ENCODE measurements at places on chromosomes 7 and 10.

DNA sequence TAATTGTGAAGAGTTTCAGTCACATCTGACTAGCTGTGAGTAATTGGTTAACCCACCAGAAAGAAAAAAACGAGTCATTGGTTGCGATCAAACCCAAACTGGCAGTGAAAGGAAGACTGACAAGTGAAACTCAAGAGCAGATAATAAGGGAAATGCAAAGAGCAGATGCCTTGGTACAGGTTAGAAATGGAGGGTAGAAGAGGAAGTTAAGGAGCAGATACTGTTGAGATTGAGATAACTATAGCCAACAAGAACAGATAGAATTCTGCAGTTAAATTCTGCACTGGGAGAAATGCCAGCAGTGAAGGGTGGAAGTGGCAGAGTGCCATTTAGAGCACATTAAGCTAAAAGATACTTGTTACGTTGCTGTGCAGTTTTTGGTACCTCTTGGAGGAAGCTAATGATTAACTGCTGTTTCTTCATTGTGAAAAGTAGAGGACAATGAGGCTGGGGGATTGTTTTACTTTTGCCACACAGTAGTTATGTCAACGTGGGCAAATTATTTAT lies 65.8 kb downstream of the CDK13 start:
- DNase-seq: peak; percentile 49

DNA sequence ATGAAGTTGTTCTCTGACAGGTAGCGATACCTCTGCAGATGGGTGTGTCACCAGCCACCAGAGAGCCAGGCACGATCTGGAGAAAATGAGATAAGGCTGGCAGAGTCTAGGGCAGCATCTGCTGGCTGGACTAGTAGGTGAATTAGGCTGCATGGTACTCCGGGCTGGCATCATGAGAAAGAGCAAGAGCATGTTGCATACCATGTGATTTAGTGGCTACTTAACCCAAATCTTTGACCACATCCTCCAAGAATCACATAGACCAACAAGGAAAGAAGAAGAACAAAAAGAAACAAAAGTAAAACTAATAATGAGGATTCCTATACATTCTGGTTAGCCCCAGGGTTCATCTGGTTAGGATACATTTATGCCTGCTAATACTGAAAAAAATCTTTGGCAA lies 23.4 kb upstream of the FAM170B start:
- DNase-seq: no peak

DNA sequence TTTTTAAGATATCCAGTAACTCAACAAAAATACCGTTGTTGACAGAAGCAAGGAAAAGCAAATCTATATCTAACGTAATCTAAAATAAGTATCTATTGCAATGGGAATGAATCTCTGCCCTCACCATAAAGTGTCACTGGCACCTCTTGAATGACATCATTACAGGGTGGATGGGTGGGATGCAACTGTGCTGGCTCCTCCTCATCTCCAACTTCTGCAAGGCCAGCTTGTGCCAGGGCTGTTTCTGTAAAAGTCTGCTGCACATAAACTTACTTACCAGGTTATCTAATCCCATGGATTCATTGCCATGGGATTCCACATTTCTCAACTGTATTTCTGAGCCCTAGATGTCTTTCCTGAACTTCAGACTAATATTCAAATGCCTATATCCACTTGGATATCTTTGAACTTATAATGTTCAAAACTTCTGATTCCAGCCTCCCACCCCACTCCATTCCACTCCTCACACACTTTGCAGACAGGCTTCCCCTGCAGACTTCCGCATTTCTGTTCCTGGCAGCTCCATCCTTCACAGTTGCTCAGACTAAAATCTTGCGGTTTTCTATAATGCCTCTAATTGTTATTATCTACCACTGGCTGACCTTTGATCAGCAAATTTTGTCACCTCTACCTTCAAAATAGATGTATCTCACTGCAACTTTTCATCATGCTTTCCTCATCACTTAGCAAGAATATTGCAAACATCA lies 10.7 kb downstream of the FGL2 start:
- DNase-seq: no peak

GRCh38 chr10:62087329-62087728 lies 181.3 kb downstream of the RTKN2 start:
- no peak for DNase-seq

DNA sequence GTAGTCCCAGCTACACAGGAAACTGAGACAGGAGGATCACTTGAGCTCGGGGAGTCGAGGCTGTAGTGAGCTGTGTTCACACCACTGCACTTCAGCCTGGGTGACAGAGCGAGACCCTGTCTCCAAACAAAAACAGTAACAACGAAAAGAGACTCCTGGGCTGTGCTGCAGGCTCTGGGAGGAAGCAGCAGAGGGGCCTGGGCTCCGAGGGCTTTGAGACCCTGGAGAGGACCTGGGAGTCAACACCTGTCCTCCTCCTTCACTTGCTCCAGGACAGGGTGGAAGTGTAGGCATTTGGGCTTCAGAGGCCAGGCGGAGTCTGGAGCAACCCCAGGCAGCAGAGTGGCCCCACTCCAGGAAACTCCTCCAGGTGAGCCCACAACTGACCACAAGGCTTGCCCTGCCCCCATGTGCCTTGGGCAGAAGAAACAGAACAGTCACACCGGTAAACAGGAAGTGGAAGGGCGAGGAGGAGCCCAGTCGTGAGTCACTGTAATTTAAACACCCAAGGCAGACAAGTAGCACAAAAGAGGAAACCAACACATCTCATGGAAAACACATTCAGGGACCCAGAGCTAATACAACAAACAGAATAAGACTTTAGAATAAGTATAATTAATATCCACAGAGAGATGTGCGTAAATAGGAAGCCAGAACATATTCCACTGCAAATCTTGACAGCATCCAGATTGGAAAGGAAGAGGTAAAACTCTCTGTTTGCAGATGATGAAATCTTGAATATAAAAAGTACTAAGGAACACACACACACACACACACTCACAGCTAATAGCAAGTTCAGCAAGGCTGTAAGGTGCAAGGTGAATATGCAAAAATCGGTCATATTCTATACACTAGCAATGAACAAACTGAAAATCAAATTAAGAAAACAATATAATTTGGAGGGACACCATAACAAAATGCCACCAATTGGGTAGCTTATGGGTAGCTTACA lies 20.5 kb upstream of the RASGEF1A start:
- no peak for DNase-seq

- DNase-seq: no peak
Measured at GRCh38 chr7:125396466-125397151, 467.0 kb upstream of the POT1 start.

DNA sequence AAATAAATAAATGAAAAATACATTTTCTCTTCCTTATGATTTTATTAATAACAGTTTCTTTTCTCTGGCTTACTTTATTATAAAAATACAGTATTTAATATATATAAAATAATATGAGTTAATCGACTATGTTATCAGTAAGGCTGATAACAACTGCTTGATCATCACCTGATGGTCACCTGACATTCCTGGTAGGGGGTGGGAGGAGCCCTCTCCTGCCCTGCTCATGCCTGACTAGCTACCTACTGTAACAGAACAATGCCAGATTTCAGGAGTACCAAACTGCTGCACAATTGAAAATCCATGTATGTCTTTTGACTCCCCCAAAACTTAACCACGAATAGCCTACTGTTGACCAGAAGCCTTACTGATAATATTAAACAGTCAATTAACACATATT lies 1.3 kb upstream of the APBB1IP start:
- no peak for DNase-seq

DNA sequence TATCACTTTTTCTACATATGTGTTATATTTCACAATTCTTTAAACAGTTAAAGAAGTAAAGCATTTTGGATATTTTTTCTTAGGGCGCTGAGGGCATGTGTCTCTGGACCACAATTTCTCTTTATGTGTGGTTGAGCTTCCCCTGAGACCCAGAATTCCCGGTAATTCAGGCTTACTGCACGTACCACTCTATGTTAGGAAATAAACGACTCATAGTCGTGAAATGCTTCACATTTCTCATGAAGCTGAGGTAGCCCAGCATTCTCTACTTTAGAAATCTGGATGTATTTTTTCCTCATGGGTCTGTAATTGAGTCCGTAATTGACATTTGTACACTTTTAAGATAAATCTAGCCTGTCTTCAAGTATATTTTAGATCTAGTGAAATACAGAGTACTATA lies 170.6 kb downstream of the FZD1 start:
- DNase-seq: peak; percentile 50

DNA sequence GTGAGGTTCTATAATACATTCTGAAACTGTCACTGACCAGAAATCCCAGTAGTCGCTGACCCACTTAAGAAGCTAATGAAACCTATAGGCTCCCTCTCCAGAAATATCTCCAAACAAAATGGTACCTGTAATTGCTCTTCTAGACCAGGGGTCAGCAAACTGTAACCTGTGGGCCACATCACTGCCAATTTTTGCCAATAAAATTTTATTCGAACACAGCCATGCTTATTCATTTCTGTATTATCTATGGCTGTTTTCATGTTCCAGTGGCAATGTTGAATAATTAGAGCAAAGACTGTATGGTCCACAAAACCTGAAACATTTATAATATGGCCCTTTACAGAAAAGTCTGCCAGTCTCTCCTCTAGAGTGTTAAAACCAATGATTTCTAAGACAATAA lies 37.2 kb upstream of the SVIL start:
- no peak for DNase-seq

DNA sequence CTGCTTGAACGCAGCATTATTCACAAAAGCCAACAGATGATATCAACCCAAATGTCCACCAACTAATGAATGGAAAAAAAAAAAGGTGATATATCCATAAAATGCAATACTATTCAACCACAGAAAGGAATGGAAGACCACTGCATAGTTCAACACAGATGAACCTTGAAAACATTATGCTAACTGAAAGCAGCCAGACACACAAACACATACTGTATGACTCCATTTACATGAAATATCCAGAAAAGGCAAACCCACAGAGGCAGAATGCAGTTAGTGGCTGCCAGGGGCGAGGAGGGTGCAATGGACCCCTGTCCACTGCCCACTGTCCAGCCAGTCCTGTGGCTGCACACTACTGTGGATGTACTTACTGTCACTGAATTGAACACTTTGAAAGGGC lies 36.6 kb downstream of the KIAA1549 start:
- DNase-seq: no peak

GRCh38 chr7:155305231-155305904 lies 7.7 kb downstream of the INSIG1 start:
- DNase-seq: no peak

DNA sequence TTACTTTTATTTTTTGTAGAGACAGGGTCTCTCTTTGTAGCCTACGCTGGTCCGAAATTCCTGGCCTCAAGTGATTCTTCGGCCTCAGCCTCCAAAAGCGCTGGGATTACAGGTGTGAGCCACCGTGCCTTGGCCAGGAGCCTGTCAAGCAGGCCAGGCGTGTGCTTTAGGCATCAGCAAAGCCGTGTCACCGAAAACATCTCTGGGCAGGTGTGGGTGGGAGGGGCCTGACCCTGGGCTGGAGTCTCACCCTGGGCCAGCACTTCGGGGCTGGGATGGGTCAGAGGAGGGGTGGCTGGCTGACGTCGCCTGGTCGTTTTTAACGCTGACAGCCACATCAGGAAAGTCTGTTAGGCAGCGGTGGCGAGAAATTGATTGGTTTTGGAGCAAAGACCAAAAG lies 80.9 kb downstream of the UNCX start:
- DNase-seq: no peak

DNA sequence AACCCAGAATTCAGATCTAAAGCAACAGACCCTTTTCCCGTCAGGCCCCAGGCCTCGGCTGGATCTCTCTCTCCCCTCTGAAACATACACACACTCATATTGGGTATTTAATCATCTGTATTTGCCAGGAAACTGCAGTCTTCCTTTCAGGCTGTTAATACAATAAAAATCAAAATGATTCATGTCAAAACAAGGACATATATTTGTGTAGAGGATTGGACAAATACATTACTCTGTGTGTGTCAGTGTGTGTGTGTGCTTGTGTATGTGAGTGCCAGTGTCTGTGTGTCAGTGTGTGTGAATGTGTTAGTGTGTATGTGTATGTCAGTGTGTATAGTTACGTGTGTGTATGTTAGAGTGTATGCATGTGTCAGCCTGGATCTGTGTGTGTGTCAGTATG lies 90.8 kb downstream of the JCAD start:
- no peak for DNase-seq

DNA sequence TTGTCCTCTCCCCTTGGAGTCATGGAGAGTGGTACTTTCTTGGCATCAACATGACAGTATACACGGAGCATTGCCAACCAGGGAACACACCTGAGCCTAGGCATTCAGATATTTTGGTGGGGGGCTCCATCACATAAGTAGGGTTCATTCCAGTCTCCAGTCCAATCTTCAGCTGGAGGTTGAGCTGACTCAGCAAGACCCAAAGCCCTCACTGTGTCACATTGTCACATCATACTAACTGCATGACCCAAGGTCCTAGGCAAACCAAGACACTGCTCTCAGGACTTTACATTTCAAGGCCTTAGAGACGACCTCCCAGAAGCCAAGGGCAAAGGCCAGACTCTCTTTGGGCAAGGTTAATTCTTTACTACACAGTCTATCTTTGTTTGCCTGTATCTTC lies 190.1 kb downstream of the TMEM178B start:
- no peak for DNase-seq

- no peak for DNase-seq
Measured at GRCh38 chr10:86048571-86048970, 318.0 kb downstream of the GRID1 start.

GRCh38 chr10:31299119-31299518 lies 19.9 kb upstream of the ZEB1 start:
- no peak for DNase-seq

GRCh38 chr7:128804484-128804883 lies 12.7 kb downstream of the CCDC136 start:
- DNase-seq: no peak

- DNase-seq: no peak
Measured at GRCh38 chr10:122845783-122846332, at the start of gene CUZD1. Gene CUZD1, minus strand, starts transcription at chr10:122845857. Its CDS starts 14 bp downstream, at chr10:122845843.

DNA sequence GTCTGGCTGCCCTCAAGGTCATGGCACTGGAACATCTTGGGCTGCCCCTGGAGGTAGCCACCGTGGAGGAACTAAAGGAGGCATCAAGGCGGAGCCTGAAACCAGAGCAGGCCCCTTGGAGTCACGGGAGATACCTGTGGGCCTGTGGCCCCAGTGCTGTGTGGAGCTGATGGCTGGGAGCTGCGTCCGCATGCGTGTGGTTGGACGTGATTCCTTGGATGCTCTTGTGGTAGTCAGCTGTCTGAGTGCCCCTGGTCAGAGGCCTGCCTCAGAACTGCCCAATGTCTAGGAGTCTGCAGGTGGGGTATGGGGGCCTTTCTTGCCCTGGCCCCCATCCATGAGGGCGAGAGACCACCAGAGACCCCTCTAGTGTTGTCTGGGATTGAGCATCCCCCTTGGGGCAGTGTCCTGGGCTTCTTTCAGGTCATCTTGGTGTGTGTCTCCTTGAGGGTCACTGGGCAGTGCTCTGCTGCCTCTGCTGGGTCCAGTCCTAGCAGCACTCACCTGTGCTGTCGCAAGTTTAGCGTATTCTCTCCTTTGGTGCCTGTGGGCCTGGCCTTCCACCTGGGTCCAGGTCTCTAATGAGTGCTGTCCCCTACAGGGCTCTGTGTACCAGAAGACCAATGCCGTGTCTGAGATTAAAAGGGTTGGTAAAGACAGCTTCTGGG lies 8.1 kb downstream of the PGAM2 start:
- no peak for DNase-seq
